Fibroblast of skin of scalp (primary cell): ENCODE measurements at places on chromosomes 16 and 17.

DNA sequence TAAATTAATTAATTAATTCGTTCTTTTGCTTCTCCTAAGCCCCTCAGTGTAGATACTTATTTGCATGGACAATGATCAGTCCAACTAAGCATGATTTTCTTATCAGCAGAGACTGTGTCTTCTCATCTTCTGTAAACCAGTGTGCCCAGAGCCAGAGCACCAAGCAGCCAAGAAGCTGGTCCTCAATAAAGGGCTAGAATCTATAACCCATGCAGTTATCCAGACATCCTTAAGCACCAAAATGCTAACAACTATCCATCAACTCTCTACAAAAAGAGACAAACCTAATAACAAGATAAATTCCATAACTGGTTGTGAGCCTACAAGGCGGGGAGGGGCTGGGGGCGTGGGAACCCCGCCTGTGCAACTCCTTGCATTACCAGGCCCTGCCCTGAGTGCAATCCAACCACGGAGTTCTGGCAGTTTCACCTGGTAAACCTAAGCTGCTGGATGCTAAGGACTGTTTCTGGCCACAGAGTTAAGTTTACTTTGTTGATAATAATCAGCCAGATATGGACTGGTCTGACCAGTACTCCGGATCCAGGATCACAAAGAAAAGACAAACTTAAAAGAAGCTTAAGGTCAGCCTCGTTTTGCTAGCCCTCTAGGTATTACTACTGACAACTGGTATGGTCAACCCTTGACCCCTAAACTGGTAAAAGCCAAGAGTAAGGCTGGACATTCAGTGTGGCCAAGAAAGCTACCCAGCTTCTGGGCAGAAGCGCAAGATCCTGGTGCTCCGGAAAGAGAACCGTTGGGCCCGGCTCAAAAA, 51.5 kb downstream of the ZFHX3 start:
- DNase-seq: no peak

GRCh38 chr16:55169780-55170179, 154.2 kb upstream of the IRX6 start:
- no peak for DNase-seq

GRCh38 chr17:15943971-15944758, 765 bp upstream of the ADORA2B start:
- DNase-seq: no peak

DNA sequence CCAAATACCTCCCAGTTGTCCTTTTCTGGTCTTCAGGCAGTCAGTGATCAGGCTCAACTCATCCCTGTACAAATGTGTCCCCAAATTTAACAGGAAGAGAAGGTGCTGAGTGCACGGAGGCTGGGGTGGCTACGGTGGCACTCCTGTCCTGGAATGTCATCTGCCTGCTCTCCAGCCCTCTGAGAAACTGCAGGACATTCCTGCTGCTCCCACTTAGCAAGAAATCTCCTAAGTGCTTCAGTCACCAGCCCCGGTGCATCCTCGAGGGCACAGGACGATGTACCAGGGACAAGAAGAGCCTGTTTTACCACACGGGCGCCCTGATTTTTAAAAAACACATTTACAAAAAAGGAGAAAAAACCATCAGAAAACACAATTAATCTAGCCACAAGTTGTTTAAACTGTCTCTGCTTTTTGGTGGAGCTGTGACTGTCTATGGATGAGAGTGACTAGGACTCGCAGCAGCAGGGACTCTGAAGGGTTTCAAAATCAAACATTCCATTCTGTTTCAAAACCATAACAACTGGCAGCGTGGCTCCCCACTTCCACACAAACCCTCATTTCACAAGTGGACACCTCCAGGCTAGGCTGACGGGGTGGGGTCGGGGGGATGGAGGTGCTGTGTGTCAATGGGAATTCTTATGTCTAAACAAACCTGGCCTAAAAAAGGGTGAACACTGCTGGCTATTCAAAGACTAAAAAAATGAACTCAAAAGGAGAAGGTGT, 65.3 kb upstream of the CNEP1R1 start:
- DNase-seq: no peak

DNA sequence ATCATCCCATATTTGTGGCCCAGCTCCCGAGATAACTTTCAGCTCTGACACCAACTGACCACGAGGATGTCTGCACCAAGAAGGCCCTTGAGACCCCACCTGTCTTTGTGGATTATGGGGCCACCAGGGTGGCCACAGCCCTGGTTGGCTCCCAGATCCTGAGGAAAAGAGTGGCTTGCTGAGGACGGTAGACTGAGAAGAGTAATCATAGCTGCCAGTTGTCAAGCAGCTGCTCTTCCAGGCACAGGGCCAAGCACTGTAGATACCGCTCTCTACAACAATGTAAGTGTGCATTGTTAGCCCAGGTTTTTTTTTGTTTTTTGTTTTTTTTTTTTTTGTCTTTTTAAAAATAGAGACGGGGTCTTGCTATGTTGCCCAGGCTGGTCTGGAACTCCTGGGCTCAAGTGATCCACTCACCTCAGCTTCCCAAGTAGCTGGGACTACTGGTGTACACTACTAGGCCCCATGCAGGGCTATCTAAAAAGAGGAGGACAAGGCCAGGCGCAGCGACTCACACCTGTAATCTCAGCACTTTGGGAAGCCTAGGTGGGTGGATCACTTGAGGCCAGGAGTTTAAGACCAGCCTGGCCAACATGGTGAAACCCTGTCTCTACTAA, 9.6 kb downstream of the ZNF205 start:
- DNase-seq: no peak

DNA sequence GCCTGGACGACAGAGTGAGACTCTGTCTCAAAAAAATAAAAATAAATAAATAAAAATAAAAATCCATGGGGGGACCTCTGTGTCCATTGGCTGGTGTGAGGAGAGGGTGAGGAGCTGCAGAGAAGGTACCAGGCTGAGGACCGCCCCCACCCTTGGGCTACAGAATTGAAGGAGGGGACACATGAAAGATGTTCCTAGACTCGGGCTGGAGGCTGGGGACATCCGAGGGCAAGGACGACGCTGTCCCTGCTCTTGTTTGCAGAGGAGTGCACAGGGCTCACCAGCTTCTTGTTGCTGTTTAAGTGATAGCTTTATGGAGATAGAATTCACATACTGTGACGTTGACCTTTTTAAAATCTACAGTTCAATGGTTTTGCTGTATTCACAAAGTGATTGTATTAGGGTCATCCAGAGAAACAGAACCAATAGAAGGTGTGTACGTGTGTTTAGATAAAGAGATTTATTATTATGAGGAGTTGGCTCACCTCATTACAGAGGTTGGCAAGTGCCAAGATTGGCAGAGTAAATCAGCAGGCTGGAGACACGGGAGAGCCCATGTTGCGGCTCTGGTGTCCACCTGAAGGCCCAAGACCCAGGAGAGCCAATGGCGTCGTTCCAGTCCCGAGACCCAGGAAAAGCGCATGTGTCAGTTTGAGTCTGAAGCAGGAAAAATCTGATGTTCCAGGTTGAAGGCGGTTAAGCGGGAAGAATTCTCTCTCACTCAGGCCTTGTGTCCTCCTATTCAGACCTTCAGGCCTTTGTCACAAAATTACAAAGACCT, 320.7 kb downstream of the SEC14L1 start:
- no peak for DNase-seq

DNA sequence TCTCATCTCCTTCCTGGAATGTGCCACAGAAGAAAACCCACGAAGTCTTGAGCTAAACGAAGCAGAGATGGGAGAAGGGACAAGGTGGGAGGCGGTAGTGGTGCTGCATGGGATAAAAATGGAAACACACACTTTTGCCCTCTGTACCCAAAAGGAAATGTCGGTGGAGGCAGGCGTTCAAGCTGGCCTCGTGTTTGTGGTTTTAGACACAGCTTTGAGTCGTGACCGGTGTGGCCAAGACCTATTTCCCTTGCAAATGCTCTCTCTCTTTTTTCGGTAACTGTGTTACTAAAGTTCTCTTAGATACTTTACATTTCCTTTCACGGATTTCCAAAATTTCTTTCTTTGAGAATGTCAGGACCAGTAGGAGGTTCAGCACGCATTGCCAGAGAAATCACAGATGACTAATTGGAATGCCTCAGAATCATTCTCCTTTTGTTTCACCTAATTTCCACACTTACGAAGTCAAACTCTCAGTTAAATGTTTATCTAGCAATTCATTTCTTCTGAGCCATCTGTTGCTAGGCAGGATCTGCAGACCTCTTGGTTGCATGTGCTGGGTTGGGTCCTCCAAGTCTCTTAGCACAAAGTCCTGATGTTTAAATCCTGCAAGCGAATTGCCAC, 412.3 kb downstream of the MAF start:
- DNase-seq: no peak

GRCh38 chr16:74143171-74143570, 153.4 kb upstream of the PSMD7 start:
- no peak for DNase-seq

DNA sequence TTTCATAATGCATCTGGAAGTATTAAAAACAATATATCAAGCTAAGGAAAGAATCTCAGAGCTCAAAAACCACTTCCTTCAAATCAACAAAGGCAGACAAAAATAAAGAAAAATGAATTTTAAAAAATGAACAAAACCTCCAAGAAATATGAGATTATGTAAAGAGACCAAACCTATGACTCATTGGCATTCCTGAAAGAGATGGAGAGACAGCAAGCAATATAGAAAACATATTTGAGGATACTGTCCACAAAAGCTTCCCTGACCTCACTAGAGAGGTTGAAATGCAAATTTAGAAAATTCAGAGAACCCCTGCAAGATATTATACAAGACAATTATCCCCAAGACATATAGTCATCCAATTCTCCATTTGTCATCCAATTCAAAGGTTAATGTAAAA, 311.3 kb upstream of the SOX9 start:
- peak; percentile 47 for DNase-seq

DNA sequence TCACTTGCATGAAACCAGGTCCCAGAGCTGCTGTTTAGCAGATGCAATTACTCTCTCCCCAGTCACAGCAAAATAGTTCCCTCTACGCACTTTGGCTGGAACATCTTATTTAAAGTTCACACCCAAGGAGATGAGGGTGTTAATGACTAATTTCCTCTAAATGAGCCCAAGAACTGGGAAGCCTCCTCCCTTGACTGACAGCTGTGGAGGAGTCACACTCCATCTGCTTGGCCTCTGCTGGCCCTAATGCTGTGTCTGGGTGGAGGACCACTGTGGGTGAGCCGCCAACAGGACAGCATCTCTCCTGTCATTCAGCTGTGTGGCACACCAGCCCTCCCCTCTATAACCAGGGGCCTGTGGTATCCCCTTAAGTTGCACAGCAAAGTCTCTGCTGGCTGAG, 115.4 kb downstream of the SHISA6 start:
- no peak for DNase-seq

DNA sequence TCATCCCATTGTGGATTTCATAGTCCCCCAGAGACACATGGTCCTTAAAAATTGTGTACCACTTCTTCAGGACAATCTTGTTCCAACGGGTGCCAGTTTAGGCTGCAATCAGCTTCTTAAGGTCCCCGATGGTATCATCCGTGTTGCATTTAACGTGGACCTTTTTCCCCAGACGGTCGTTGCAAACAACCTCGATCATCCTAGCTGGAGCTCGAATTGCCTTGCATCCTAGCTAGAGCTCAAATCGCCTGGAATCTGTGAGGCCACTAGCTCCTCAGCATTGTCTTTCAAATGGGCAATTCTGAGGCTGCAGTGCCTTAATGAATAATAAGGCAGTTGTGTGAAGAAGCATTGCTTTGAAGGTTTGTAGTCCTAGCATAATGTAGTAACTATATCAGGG, 37.7 kb upstream of the RHBDL3 start:
- no peak for DNase-seq

GRCh38 chr17:37520174-37520573, 30.5 kb downstream of the DUSP14 start:
- DNase-seq: no peak

DNA sequence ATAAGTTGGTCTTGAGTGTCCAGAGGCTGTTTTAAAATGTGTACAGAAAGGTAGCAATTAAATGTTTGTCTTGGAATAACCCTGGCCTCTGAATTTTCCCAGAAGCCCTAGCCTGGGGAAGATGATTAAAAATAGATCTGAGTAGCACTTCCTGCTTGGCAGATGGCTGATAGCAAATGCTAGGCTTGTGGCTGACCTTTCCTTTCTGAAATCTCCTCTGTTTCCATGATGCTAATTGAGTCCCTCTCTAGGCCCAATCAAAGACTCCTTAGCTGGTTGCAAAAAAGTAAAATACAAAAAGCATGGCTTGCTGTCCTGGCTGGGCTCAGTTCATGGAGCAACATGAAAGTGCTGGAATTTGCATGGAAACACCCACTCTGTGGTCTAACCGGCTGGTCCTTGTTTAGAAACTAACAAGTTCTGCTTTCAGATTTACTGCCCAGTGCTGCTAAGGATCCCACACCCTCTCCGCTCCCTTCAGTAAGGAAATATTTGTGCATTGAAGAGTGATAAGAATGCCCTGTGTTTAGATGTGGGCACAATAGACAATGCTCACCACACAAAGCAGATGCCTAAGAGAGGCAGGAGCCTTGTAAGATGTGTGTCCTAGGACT, 40.8 kb downstream of the YPEL2 start:
- DNase-seq: peak; percentile 48

DNA sequence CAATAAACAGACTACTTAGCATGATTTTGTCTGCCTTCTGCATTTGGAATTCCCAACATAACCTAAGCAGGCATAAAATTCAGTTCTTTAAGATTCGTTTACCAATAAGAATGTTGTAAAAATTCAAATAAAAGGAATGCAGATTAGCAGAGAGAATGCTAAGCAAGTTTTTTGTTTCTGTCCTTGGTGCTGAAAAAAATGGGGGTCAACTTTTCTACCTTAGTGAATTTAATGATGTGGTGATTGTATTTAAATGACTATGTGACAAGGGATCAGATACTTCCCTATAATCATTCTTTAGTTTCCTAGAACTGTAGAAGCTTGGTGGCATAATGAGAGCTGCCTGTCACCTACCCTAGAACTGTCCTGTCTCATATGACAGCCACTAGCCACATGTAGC, 159.5 kb downstream of the RBFOX1 start:
- DNase-seq: no peak

DNA sequence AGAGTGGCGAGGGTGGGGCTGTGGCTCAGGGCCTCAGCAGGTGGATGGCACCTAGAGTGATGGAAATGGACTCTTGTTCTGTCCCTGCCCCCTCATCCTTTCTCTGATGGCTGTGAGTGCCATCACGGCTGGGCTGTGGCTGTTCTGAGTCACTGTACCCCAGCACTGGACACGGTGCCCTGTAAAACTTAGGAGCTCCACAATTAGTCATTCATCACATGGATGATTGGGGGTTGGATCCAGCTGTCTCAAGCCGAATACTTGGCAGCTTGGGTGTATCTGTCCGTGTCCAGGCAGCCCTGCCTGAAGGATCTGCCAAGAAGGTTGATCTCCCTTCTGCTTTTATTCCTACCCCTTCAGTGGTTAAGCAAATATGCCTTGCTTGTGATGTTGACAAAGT, 295.5 kb upstream of the EEF2KMT start:
- DNase-seq: no peak

DNA sequence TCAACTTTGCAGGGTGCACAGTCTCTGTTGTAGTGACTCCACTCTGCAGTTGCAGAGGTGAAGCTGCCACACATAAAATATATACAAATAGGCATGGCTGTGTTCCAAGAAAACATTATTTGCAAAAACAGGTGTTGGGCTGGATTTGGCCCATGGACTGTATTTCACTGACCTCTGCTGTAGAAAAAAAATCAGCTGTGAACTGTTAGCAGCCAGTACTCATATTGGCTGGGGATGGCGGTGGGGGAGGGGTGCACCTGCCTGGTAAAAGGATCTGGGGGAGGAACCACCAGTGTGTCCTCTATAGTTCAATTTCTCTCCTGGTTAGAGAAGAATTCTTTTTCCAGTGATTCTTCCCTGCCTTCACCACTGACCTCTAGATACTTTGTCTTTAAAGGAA, 50.0 kb downstream of the SHISA9 start:
- no peak for DNase-seq

- DNase-seq: peak; percentile 90
Measured at GRCh38 chr17:81119223-81120148, 45.8 kb upstream of the PVALEF start.

- DNase-seq: peak; percentile 42
Measured at GRCh38 chr17:8105957-8106398, 12.3 kb downstream of the ALOXE3 start.
